ENCODE measurements at places on chromosomes 11 and 22.

GRCh38 chr11:33214187-33214586 is 43.0 kb upstream of the HIPK3 start:
- no peak for DNase-seq

DNA sequence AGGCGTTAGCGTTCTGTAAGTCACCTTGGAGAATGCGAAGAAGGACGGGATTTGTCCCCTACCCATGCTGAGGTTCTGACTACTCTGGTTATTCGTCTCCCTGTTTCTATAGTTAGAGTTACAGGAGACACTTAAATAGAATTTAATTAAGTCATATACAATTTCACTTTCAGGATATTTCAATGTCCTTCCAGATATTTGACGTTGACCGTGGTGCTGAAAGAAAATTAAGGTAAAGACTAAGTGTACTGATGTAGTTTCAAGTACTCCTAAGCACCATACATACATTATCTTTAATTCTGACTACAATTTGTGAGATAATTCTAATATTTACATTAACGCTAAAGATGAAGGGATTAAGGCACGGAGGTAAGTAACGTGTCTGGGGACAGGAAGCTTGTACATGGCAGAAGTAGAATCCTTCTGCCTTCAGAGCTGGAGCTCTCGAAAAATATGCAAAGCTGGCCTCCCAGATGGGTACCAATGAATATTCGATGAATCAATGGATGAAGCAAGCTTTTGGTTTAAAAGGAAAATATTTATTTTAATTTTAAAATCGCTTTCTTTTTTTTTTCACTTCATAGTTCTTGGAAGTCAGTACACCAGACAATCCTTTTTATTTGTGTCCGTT is 539 bp upstream of the SLC36A4 start:
- DNase-seq, result no peak

- DNase-seq, result no peak
Observed at GRCh38 chr11:31818425-31818755, 7.3 kb upstream of the PAX6 start.

- peak; percentile 14 for DNase-seq
Observed at GRCh38 chr22:48100685-48101417, 1338.4 kb downstream of the TBC1D22A start.

DNA sequence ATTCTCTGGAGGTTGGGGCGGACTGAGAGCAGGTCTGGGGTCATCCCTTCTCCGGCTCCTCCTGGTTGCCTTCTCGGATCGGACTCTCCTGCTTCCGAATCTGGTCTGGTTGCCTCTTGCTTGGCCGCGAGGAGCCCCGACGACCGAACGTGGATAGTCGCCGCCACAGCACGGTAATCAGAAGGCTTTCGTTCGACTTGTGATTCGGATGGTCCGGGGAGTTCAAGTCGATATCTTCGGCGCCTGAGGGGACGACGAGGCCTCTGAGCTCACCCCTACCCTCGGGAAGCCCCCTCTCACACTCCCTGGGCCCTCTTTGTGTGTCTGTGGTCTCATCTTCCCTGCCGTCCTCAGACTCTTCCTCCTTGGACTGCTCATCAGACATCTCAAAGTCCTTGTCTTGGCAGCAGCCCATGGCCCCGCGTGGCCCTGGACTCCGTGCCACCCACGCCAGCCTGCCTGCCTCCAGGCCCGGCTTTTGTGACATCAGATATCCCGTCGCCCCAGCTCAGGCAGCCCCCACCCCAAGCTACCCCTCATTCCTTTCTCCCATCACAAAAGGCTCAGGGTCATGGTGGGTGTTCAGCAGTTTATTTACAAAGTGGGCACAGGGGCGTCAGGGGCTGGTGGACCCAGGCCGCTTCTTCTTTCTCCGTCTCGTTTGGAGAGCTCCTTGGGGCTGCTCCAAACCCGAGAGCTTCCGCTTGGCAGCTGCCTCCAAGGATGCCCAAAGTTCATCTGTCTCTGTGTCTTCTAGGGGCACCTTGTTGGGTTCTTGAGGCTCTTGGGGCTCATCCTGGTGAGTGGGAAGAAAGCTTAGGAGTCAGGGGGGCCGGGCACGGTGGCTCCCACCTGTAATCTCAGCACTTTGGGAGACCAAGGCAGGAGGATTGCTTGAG is at the start of gene TEX54:
TSS of gene TEX54 (minus strand) at position 506 of the 899 bp plus-strand sequence.
- no peak for DNase-seq

DNA sequence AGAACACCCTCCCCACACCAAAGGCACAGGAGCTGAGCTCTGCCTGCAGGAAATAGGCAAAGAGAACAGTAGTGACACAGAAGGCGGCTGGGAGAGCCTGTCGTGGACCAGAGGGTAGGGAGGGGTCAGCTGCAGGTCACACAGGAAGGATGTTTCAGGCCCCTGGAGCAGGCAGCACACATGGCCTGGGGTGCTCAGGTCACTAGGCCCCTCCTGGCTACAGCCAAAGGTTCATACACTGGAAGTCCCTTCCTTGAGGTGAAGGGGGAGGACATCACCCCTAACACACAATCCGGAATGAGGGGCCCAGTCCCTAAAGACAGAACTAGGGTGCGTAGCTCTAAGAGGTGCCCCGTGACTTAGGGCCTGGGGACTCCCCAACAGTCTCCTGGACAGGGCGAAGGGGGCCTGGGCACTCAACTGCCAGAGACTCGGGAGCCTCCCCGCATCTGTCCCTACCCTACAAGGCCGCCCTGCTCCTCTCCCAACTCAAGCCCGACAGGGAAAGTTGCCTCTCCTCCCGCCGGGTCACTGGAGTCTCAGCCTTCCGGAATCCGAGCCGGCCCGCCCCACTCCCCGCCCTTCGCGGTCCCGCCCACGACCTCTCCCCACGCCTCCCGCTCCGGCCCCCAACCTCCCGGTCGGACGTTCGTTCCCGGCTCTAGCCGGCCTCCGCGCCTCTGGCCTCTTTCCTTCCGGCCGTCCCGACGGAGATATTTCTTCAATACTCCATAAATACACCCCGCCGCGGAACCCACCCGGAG is at the start of gene CYB5R2:
TSS of gene CYB5R2 (minus strand) at position 541 of the 764 bp plus-strand sequence. CDS start 675 bp downstream, outside the sequence.
- peak; percentile 33 for DNase-seq

GRCh38 chr22:31179345-31179744 is 19.4 kb downstream of the RNF185 start:
- no peak for DNase-seq

GRCh38 chr22:48404801-48405447 is 1422.7 kb downstream of the BRD1 start:
- DNase-seq, result no peak

GRCh38 chr11:119671051-119671450 is 57.9 kb downstream of the NECTIN1 start:
- no peak for DNase-seq

GRCh38 chr11:1792461-1792860 is 28.7 kb upstream of the CTSD start:
- peak; percentile 43 for DNase-seq

- no peak for DNase-seq
Observed at GRCh38 chr11:129905402-129905801, 10.0 kb upstream of the NFRKB start.

GRCh38 chr11:115939104-115939730 is 435.0 kb upstream of the CADM1 start:
- DNase-seq, result no peak

DNA sequence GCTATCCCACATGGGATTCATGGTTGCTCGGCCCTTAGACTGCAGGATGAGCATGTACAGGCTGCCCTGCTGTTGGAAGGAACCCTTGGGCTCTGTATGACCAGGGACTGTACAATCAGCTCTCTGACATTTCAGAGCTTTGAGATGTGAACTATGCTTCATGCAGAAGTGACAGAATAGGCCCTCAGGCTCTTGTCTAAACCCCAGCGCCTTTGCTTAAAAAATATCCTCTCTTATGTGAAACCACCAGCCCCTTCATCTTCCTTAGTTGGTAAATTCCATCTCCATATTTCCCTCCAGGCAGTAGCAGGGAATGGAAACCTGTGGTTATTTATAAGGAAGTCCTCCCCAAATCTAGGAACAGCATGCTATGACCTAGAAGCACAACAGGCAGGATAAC is 78.9 kb upstream of the PLET1 start:
- no peak for DNase-seq

- no peak for DNase-seq
Observed at GRCh38 chr11:34830648-34831047, 85.5 kb downstream of the APIP start.

DNA sequence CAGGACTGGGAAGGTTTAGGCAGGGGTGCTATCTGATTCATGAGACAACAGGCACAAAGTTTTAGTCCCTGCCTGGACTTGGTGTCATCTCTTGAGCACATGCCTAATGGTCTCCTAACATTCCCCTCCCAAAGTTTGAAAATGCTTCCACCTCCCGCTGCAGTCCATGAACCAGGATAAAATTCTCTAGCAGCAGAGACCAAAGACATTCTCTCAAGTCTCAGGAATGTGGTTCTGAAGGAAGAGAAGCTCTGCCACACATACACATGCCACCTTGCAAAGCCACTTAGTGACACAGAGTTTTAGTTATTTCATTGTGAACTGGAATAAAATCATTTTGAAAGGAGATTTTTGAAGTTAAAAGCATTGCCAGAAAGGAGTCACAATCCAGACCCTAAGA is 15.5 kb downstream of the OR51B6 start:
- no peak for DNase-seq

DNA sequence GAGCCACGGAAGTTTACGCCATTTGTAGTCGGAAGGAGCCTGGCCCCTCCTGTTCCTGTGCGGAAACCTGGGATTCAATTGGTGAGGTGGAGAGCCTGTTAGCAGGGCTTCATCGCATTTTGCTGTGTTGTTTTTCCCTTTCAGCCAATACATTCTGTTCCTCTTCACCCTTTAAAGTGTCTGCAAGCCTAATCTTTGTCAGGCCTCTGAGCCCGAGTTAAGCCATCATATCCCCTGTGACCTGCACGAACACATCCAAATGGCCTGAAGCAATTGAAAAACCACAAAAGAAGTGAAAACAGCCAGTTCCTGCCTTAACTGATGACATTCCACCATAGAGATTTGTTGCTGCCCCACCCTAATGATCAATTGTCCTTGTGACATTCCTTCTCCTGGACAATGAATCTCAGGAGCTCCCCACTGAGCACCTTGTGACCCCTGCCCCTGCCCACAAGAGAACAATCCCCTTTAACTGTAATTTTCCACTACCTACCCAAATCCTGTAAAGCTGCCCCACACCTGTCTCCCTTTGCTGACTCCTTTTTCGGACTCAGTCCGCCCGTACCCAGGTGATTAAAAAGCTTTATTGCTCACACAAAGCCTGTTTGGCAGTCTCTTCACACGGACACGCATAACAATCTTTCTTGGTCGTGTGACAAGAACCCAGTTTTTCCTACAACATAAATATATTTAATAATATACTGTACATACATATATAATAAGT is 37.1 kb upstream of the MMP12 start:
- no peak for DNase-seq

- DNase-seq, result no peak
Observed at GRCh38 chr11:45850446-45850845, 3.2 kb downstream of the CRY2 start.

DNA sequence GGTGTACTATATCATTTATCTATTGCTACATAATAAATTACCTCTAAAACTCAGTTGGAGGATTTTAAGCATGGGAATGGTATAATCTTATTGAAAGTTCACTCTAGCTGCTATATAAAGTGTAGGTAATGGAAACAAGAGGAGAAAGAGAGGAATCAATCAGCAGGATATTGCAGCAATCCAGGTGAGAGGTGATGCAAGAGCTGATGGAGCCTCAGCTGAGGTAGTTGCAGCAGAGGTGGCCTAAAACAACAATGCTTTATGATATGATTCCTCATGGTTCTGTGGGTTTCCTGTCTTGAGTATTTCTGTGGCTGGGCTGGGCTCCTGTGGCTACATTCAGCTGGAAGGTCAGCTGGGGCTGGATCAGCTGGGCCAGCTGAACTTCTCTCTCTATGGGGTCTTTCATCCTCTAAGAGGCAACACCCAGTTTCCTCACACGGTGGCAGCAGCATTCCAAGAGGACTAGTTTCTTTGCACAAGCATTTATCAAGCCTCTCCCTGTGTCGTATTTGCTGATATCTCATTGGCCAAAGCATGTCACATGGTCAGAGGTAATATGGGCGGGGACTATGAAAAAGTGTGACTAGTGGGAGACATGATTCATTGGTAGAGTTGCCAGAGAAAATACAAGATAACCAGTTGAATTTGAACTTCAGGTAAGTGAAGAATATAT is 135.4 kb upstream of the LARGE1 start:
- DNase-seq, result no peak

- DNase-seq, result no peak
Observed at GRCh38 chr22:36311386-36312085, 58.6 kb downstream of the APOL1 start.

- no peak for DNase-seq
Observed at GRCh38 chr11:100709233-100709957, 22.3 kb downstream of the ARHGAP42 start.

GRCh38 chr11:3042496-3043314 is 14.5 kb downstream of the CARS1 start:
- DNase-seq, result no peak

DNA sequence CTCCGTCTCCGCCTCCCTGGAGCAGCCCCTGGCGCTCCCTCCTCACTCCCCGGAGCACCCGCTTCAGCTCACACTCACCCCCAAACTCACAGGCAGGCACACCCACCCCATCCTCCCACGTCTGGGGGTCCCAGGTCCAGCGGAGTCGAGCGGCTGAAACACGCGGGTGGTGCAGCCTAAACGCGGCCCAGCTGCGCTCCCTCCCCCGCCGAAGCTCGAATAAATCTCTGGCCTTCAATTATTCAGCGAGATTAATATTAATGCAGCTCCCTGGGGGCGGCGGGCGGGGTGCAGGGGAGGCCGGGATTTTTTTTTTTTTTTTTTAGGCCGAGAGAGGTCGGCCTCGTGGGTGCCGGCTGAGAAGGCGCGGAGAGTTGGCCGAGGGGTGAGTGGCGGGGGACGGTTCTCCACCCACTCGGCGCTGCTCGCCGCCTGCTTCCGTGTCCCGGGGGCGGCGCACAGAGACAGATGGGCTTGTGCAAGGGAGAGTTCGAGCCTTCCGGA is 524 bp upstream of the SLC1A2 start:
- DNase-seq, result peak; percentile 25

DNA sequence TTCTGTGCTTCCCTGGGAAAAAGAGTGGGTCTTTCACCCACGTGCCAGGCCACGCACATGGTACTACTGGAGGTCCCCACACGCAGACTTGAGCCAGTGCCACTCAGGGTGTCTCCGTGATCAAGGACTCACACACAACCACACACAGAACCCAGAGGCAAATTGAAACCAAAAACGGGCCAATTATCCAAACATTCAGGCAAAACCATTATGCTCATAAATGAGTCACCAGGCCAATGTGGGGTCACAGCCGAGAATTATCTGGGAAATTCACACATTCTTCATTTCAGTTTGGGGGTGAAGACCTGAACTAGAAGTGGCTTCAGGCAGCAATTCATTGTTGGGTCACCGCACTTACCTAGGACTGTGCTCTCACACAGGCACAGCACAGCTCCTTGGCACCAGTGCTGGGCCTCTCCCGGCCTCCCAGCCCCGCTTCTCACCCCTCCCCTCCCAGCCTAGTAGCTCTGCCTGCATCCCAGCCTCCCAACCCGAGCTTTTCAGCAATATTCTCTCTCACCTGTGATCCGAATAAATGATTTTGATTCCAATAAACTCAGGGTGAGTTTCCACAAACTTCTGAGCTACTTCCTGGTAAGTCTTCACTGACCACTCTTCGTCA is 28.0 kb downstream of the ADA2 start:
- no peak for DNase-seq

All from stimulated activated CD8-positive, alpha-beta memory T cell treated with anti-CD3 and anti-CD28 coated beads, Interleukin-4, amount 100 ng/mL, for 48 hours (primary cell).